ENCODE measurements at places on chromosomes 12 and 14. TPM values are rescaled to one million over a fixed set of nuclear protein-coding genes. Genes with fewer than 3 reads are reported as not detected.

DNA sequence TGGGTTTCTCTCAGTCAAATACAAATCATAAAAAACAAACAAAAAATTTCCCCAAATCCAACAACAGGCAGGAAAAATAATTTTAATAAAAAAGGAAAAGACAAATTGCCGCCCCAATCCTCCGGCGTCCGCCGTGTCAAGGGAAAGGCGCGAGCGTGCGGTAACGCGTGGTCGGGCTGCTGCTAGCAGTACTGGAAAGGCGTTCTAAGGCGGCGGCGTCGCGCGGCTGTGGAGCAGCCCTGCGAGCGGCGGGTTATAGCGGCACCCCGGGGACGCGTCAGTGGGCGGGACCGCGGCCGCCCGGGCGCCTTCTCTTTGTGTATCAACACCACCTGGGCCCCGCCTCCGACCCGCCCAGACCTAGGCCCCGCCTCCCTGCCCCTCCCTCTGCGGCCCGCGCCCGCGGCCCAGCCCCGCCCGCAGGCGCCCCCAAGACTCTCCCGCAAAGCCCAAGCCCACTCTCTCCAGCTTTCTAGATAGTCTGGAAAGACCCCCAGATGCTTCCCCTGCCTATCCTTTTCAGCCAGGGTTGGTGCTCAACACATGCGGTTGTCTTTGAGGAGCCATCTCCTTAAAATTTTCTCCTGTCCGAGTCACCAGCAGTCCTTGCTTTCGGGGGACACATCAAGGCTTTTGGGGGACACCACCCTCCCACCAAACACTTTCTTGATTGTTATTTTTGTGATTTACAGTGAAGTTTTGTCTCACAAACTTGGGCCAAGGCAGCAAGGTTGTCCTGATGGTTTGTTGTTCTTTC, at the start of gene SLC38A2:
TSS of gene SLC38A2 (minus strand) at position 230 of the 757 bp plus-strand sequence. CDS start 1,480 bp downstream, outside the sequence.
- DNase-seq: peak; percentile 90
- H3K4me1 ChIP-seq: peaks cover 9% of the 10 kb centered on the region
- H3K4me3 ChIP-seq: peak within 1 kb of the TSS; percentile 82
- H3K27ac ChIP-seq: peak within 1 kb of the TSS; percentile 94

GRCh38 chr12:42410340-42410739, 84.4 kb downstream of the PPHLN1 start:
- H3K27ac ChIP-seq: no peak overlapping the region
- no peak for DNase-seq
- H3K36me3 ChIP-seq: no peaks in the 10 kb centered on the region
- no peaks in the 10 kb centered on the region for H3K27me3 ChIP-seq
- no peak overlapping the region for H3K4me3 ChIP-seq
- 0 out of 2 replicates have a peak, but pooled peaks cover 2% of the 10 kb centered on the region for H3K4me1 ChIP-seq

DNA sequence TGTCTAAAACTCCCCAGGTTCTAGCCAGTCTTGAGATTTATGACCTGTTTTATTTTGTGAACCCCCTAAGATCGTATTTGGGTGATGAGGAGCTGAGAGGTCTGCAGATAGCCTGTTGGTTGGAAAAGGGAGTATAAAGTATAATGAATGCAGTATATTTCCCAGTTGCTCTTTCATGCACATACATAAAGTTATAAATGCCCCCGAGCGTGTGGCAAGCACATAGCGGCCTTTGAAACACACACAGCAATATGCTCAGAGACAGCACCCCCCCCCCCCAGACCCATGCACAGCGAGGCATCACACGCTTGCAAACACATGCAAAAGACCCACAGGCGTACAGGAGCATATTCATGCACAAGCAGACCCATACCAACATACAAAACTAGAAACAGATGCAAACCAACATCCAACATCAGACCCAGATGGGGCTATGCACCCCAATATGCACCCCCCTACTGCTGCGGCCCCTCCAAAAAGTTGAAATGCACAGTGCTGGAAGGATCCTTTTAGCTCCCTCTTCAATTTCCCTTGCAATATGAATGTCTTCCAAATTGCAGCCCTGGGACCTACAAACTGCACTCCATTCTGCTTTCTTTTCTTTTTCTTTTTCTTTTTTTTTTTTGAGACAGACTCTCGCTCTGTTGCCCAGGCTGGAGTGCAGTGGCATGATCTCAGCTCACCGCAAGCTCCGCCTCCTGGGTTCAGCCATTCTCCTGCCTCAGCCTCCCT, 82.2 kb upstream of the TBX3 start:
- no peak for DNase-seq
- H3K4me1 ChIP-seq: peaks cover 8% of the 10 kb centered on the region
- H3K27ac ChIP-seq: no peak overlapping the region
- H3K4me3 ChIP-seq: no peak overlapping the region

DNA sequence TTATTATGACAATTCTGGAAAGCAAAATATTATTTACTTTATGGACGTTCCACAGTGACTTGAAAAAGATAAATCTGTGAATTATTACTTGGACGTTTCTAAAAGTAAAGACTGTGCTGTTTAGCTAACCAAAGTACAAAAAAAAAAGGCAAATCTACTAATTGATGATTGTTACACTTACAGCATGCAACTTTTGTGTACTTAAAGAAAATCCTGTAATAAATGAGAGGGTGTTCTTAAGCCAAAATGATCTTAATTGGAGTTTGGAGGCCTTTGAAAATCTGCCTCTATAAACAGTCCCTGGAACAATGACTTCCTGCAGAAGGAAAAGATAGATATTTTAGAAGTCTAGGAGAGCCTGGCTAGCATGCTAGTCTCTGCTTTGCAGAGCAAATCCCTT, 434.0 kb upstream of the SYT1 start:
- DNase-seq: no peak
- peaks cover 4% of the 10 kb centered on the region for H3K4me1 ChIP-seq
- no peaks in the 10 kb centered on the region for H3K36me3 ChIP-seq
- no peaks in the 10 kb centered on the region for H3K27me3 ChIP-seq
- no peak overlapping the region for H3K4me3 ChIP-seq

GRCh38 chr12:121986489-121987245, 35.0 kb upstream of the BCL7A start:
- DNase-seq: no peak
- H3K36me3 ChIP-seq: no peaks in the 10 kb centered on the region

- no peaks in the 10 kb centered on the region for H3K36me3 ChIP-seq
- no peak overlapping the region for H3K27ac ChIP-seq
- peaks cover 3% of the 10 kb centered on the region for H3K27me3 ChIP-seq
- H3K4me3 ChIP-seq: no peak overlapping the region
- no peak for DNase-seq
Measured at GRCh38 chr12:104618691-104619090, 161.9 kb downstream of the CHST11 start.

GRCh38 chr14:99731547-99732435, 47.7 kb downstream of the CYP46A1 start:
- H3K36me3 ChIP-seq: no peaks in the 10 kb centered on the region
- peaks cover 3% of the 10 kb centered on the region for H3K4me1 ChIP-seq
- no peak overlapping the region for H3K4me3 ChIP-seq
- DNase-seq: no peak
- no peaks in the 10 kb centered on the region for H3K27me3 ChIP-seq
- H3K27ac ChIP-seq: no peak overlapping the region

- no peak overlapping the region for H3K4me3 ChIP-seq
- H3K27me3 ChIP-seq: no peaks in the 10 kb centered on the region
- no peak for DNase-seq
- H3K4me1 ChIP-seq: peaks cover 3% of the 10 kb centered on the region
Measured at GRCh38 chr12:116443821-116444589, 115.2 kb upstream of the MAP1LC3B2 start.

GRCh38 chr12:56629459-56630179, 507 bp downstream of the BAZ2A start:
- H3K27ac ChIP-seq: peak overlapping the region; percentile 88
- H3K4me1 ChIP-seq: peaks cover 14% of the 10 kb centered on the region
- H3K27me3 ChIP-seq: no peaks in the 10 kb centered on the region
- DNase-seq: no peak

DNA sequence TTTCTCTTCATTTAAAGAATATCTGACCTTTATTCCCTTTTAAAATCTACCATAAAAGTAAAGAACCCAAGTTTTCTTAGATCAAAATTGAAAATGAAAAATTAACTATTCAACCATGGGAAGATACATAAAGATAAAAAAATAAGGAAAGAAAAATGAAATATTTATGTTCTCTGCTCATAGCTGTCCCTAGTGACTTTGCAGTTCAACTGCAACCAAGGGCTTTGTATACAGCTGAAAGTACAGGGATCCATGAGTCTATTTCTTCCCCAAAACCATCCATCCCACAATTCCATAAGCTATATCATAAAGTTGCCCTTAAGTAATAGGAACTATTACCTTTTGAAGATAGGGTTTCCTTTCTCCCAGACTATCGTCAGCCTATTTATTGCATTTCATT, 113.1 kb downstream of the ITPR2 start:
- H3K36me3 ChIP-seq: no peaks in the 10 kb centered on the region
- no peak overlapping the region for H3K4me3 ChIP-seq
- peaks cover 4% of the 10 kb centered on the region for H3K4me1 ChIP-seq
- DNase-seq: no peak
- no peaks in the 10 kb centered on the region for H3K27me3 ChIP-seq

- no peak for DNase-seq
- no peaks in the 10 kb centered on the region for H3K36me3 ChIP-seq
- no peak overlapping the region for H3K4me3 ChIP-seq
Measured at GRCh38 chr12:70468741-70469140, 102.7 kb downstream of the KCNMB4 start.

- H3K36me3 ChIP-seq: peaks cover 38% of the 10 kb centered on the region
- no peaks in the 10 kb centered on the region for H3K27me3 ChIP-seq
- no peaks in the 10 kb centered on the region for H3K4me1 ChIP-seq
- H3K4me3 ChIP-seq: no peak overlapping the region
Measured at GRCh38 chr12:101902641-101903040, 25.3 kb downstream of the DRAM1 start.

DNA sequence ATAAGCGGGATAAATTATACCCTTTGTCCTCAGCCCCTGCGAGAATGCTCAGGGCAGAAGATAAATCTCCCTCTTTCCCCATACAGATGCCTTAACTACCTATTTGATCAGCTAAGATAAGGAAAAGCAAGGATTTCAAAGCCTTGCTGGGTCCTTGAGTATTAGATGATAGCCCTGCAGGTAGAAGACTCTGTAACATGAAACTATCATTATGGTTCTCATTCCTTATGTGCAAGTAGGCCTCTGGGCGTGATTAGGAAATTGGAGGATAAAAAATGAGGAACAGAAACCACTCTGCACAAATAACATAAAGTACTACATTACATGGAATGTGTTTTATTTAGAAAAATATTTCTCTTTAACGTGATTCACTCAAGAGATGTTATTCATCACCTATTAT, 14.5 kb upstream of the WDR89 start:
- H3K4me1 ChIP-seq: no peaks in the 10 kb centered on the region
- no peak overlapping the region for H3K27ac ChIP-seq
- DNase-seq: no peak
- H3K27me3 ChIP-seq: no peaks in the 10 kb centered on the region
- H3K4me3 ChIP-seq: no peak overlapping the region

GRCh38 chr12:6234214-6234613, 34.0 kb downstream of the CD9 start:
- no peaks in the 10 kb centered on the region for H3K27me3 ChIP-seq
- peaks cover 18% of the 10 kb centered on the region for H3K36me3 ChIP-seq
- H3K27ac ChIP-seq: no peak overlapping the region
- DNase-seq: peak; percentile 61
- H3K4me1 ChIP-seq: peaks cover 25% of the 10 kb centered on the region

- no peak overlapping the region for H3K27ac ChIP-seq
- H3K4me1 ChIP-seq: no peaks in the 10 kb centered on the region
- no peak overlapping the region for H3K4me3 ChIP-seq
Measured at GRCh38 chr14:105534586-105534985, 8.2 kb downstream of the TMEM121 start.

- no peak overlapping the region for H3K27ac ChIP-seq
- H3K36me3 ChIP-seq: no peaks in the 10 kb centered on the region
- no peak overlapping the region for H3K4me3 ChIP-seq
- H3K4me1 ChIP-seq: no peaks in the 10 kb centered on the region
Measured at GRCh38 chr12:113689047-113689610, 217.5 kb upstream of the LHX5 start.

GRCh38 chr14:67768219-67768618, 48.2 kb downstream of the ZFYVE26 start:
- H3K27me3 ChIP-seq: no peaks in the 10 kb centered on the region
- H3K27ac ChIP-seq: no peak overlapping the region
- no peak overlapping the region for H3K4me3 ChIP-seq
- no peak for DNase-seq

DNA sequence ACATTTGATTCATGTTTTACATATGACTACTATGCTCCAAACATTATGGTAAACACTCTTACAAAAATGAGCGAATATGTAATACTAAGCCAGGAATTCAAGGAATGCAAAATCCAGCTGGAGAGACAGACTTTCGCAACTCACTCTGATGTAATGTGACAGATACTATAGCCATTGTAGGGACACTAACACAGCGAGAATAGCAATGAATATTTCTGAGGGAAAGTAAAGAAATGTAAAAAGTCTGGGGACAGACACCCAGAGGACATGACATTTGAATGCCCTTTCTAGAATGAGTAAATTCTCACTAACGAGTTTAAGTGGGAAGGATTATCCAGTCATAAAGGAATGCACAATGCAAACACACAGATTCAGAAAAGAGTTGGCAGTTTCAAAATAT, 121.9 kb downstream of the PIK3C2G start:
- H3K4me1 ChIP-seq: peaks cover 5% of the 10 kb centered on the region
- peak overlapping the region; percentile 75 for H3K27ac ChIP-seq
- no peaks in the 10 kb centered on the region for H3K27me3 ChIP-seq
- no peaks in the 10 kb centered on the region for H3K36me3 ChIP-seq
- no peak overlapping the region for H3K4me3 ChIP-seq

GRCh38 chr12:119817546-119818343, 59.4 kb downstream of the CIT start:
- no peak overlapping the region for H3K4me3 ChIP-seq
- H3K27me3 ChIP-seq: no peaks in the 10 kb centered on the region
- no peaks in the 10 kb centered on the region for H3K36me3 ChIP-seq
- no peaks in the 10 kb centered on the region for H3K4me1 ChIP-seq

- DNase-seq: no peak
- H3K27me3 ChIP-seq: peaks cover 2% of the 10 kb centered on the region
Measured at GRCh38 chr12:45581112-45581511, 148.4 kb upstream of the ARID2 start.

GRCh38 chr14:56731187-56731586, 79.1 kb downstream of the OTX2 start:
- H3K36me3 ChIP-seq: no peaks in the 10 kb centered on the region
- no peaks in the 10 kb centered on the region for H3K4me1 ChIP-seq
- H3K27ac ChIP-seq: no peak overlapping the region
- no peak overlapping the region for H3K4me3 ChIP-seq

- no peak for DNase-seq
- H3K4me3 ChIP-seq: no peak overlapping the region
- H3K36me3 ChIP-seq: no peaks in the 10 kb centered on the region
- H3K27ac ChIP-seq: no peak overlapping the region
Measured at GRCh38 chr14:62304257-62304656, 542.0 kb downstream of the SNAPC1 start.

The SYCP3 gene
- polyA plus RNA-seq: 0.07 TPM

The CLEC6A gene
- not detected for polyA plus RNA-seq

The PTCSC3 gene
- polyA plus RNA-seq: not detected

The C12orf56 gene
- polyA plus RNA-seq: not detected

The TC2N gene
- 0.04 TPM for polyA plus RNA-seq

The WSCD2 gene
- not detected for polyA plus RNA-seq

The TBC1D30 gene
- 0.34 TPM for polyA plus RNA-seq

The STYX gene
- 5.8 TPM for polyA plus RNA-seq

The NGB gene
- not detected for polyA plus RNA-seq

The KRT7 gene
- polyA plus RNA-seq: 1.4 TPM

The RNF212B gene
- polyA plus RNA-seq: not detected

The ABCC9 gene
- 1.2 TPM for polyA plus RNA-seq
